ENCODE measurements at places on chromosomes 7 and 10.

GRCh38 chr10:14240253-14241189 lies 90.2 kb downstream of the FRMD4A start:
- DNase-seq, result peak; percentile 29

DNA sequence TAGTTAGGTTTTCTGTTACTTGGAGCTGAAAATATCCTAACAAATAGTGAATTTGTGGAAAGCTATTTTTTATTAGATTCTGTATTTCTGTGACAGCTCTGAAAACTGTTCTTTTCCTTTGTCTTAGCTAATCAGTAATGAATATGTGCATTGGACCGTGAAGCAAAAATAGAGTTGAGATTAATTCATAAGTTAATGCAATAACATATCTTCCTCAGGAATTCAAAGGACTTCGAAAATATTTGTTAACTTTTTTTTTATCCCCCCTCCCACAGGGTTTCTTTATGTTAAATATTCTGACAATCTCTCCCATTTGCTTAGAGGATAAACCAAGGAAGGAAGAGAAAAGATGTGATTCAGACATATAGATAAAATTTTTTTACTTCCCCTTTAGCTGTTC lies 101.4 kb downstream of the PODXL start:
- DNase-seq, result no peak

- no peak for DNase-seq
These were observed 32.0 kb downstream of the SNX8 start for GRCh38 chr7:2282185-2282751.

DNA sequence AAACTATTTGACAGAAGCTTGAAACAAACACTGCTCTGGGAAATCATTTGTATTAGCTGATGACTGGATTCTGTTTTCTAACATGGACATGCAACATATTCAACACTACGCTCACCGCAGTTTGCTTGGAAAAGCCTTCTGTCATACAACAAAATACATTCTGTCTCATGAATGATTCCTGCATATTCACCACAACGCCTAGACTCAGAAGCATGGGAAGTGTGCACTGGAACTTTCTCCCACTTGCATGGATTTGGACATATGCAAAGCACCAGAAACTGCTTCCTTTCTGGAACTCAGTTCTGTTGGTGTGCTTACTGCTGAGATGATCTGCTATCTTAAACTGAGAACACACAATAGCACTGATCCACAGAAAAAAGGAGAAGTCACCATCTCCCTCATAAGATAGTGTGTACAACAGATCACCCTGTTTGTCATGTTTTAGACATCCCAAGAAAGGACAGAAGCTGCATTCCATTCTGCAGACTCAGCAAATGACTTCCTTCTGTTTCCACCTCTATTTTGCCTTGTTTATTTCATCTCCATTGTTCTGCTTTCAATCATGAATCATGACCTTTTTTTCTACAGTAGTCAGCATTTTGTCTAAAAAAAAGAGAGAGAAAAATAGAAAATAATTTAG lies 115.8 kb downstream of the HTR7 start:
- no peak for DNase-seq

DNA sequence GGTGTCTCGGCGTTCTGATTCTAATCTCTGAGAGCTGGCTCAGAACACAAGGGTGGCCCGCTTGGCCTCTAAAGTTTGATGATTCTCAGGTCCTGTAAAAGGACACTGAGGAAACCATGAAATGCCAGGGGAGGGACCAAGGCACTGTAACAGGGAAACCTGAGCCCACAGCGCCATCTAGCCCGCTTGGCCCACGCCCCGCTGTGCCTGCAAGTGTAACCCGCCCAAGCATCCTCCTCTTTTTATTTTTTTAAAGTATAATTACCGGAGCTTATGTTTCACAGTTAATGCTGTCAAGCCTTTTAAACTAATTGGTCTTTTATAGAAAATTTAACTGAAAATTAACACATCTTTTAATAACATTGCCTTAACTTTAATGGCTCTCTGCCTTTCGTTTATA lies 734.7 kb downstream of the KCNMA1 start:
- no peak for DNase-seq

DNA sequence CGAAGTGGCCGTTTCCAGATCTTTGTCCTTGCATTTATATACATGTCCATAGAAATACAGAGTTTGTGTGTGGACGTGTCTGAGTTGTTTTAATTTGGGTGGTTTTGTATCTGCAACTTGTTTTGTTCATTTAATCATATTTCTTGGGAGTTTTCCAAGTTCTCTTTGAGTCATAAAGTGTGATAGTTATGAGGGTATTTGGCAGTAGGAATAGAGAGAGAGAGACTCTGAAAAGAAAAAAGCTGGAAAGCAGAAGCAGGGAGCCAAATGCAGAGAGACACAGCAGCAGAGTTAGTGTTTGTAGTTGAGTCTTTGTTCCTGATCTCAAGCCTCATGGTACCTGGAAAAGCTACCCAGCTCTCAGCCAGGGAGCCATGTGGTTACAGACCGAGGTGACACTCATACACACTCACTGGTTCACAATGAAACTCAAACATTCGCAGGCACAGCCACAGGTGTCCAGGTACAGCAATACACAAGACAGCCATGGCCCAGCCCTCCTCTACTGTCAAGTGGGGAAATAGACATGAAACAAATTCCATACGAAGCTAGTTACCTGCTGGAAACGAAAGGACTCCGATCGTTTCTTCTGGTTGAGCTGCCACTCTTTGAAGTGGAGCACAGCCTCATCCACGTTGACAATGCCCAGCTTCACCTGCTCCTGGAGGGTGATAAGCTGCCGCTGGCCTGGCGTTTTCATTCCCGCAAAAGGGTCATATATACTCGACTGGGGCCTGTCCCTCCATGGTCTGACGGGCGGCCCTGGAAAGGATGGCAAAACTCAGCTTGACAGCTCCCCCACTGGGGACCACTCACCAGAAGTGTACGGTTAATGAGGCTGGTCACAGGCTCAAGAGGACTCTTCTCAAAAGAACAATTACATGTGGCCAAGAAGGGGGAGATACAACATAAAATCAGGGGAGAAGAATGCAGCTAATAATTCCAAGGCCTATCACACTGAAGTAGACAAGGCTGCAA lies 33.3 kb upstream of the TM9SF3 start:
- DNase-seq, result no peak

DNA sequence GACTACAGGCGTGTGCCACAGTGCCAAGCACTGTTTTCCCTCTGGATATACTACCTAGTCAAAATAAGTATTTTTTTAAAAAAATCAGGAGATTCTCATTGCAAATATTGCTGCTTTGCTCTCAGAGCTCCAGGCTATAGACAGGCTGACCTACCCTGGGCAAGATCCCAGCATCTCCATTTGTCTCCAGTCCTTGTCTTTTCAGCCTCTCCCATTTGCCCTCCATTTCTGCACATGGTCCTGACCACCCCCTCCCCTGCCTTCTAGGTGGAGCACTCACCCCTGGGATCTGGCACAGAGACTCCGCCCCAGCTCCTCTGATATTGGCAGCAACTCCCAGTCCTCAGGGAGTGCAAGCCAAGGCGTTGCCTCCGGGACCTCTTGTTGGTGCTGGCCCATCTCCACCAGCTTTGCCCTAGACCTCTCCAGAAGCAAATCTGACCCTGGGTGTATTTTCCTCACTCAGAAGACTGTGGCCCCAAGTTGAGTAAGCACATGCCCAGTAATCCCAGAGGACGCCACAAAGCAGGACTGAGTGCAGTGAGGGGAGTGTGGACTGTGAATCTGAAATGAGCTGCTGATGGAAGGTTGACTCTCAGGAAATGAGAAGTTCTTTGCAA lies 120.6 kb downstream of the MTPAP start:
- no peak for DNase-seq

DNA sequence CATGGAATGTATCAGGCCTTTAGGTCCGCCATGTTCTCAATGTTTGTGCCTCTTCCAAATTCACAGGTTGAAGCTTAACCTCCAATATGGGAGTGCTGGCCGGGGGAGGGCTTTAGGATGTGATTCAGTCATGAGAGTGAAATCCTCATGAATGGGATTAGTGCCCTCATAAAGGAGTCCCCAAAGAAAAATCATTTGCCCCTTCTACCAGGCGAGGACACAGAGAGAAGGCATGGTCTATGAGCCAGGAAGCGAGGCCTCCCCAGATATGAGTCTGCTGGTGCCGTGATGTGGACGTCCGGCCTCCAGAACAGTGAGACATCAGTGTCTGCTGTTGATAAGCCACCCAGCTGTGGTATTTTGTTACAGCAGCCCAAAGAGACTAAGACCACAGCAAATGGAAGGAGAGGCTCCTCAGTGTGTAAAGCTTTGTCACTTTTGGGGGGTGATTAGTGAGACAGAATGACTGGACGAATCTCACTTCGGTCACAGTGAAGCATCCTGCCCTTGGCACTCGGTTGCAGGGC lies 231.3 kb upstream of the KLF6 start:
- DNase-seq, result no peak

All from NCI-H1417 treated with DMSO at 0.1 percent for 48 hours (cell line).